ENCODE measurements at places on chromosomes 2 and 18.

DNA sequence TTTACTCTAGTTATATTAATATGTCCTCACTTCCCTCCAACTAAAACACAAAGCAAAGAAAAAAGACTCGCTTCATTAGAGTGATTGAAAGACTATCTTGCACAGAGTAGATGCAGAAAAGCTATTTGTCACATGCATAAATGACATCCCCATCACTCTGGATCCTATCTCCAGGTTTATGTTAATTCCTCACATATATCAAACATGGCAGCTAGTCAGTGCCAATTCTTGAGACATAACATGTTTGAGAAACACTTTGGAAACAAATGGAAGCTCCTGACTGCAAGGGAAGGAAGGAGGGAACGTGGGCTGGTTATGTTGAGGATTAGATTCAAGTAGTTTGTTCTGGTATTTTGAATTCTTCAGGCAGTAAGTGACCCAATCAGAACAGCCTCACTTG, 89.8 kb upstream of the BCL2L11 start:
- DNase-seq = no peak

DNA sequence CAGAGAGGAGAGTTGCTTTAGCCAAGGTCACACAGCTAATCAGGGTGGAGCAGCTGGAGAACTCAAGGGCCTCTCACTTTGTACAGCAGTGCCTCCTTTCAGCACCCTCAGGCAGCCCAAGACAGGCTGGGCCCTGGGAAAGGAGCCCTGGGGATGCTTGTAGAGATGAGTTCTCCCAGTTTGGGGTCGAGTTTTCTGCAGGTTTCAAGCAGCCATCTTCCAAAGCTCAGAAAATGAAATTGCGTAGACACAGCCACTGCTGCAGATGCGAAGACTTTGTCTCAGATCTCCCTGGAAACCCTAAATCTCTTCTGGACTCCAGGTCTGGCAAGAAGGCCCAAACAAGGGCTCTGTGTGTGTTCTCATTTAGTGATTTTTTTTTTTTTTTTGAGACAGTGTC, 22.5 kb downstream of the THNSL2 start:
- DNase-seq = no peak

DNA sequence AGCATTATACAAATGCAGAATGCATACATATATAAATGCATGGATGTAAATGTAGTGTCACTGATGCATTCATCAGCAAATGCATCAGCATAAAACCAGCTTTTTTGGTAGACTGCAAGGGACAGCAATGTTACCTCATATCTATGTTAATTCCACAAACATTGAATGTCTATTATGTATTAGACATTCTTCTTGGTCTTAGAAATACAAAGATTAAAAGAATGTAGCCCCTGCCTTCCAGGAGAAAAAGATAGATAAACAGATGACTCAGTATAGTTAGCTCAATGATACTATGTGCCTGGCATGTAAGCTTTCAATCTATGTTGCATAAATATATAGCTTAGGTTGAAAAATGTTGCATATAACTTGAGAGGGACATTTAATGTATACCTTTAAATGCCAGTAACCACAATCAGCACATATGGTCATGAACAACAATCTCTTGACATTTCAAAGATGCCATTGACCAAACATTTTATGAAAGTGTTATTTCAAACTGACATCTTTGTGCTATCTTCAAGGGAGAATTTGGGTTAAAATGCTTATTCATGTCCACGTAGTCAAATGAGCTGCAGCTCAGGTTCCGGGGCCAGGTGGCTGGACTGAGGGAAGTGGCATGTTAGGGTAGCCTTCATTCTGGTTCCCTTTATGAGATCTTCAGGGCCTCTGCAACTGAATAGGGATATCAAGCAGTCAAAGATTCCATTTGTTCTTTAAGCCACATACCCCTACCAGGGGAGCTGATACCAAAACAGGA, 45.2 kb upstream of the GCG start:
- no peak for DNase-seq

DNA sequence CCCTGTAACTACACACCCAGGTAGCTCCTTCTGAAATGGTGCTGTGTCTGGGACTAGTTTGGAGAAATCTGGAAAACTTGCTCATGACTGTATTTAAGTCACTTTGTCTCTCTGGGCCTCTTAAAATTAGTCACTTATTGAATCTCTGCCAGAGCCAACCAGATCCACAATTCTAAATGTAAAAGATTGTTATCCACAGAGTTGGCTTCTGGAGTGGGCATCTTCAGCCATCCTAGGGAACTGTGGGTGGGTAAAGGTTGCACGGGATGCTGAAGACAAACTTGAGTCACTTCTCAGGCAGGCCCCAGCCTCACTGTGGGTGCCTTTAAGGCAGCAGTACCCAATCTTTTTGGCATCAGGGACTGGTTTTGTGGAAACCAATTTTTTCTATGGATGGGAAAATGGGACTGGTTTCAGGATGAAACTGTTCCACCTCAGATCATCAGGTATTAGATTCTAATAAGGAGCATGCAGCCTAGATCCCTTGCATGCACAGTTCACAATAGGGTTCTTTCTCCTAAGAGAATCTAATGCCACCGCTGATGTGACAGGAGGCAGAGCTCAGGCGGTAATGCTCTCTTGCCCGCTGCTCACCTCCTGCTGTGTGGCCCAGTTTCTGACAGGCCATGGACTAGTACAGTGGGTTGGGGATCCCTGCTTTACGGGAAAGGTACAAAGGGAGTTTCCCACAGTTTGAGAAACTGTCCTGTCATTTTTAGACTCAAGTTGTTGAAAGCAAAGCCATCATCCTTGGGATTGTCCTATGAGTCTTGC, 98.3 kb upstream of the SPRED2 start:
- DNase-seq = no peak

DNA sequence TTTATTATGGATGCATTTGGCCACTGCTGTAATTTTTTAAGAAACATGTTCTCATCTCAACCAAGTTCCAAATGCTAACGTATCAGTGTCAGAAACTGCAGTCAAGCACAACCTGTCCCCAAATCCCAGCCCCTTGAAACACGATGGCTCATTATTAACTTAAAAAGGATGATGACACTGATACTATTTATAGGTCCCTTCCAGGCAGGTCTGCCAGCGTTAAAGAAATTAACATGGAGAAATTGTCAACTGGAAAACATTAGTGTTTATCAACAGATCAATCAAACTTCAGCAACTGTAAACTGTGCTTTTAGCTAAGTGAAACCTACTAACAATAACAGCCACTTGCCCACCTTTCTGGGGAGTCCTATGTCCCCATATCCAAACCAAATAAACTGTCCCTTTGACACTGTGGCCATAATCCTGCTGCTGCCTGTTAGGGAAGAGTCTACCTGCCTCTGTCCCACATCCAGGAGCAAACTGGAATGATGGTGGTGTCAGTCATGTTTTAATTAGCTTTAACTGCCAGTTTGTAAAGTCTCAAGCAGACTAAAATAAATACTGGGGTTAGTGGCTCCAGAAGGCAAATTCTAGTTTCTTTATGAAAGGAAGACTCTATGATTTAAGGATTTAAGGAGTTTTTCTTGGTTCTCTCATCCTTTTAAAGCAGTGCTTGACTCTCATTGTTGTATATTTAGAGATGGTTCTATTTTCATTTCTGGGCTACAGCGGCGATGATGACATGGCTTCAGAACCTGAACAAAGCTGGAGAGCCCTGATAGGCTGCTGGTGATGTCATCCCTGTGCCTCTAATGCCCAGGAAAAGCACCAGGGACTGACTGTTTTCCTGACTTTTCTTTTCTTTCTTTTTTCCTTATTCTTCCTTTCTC, 583.6 kb upstream of the PIK3C3 start:
- DNase-seq = no peak

- DNase-seq = no peak
Measured at GRCh38 chr2:107728586-107728985, 98.1 kb upstream of the RGPD4 start.

GRCh38 chr2:121902171-121902591, 146.7 kb downstream of the TSN start:
- DNase-seq = no peak

GRCh38 chr2:56666777-56667176, 483.0 kb downstream of the CCDC85A start:
- DNase-seq = no peak

DNA sequence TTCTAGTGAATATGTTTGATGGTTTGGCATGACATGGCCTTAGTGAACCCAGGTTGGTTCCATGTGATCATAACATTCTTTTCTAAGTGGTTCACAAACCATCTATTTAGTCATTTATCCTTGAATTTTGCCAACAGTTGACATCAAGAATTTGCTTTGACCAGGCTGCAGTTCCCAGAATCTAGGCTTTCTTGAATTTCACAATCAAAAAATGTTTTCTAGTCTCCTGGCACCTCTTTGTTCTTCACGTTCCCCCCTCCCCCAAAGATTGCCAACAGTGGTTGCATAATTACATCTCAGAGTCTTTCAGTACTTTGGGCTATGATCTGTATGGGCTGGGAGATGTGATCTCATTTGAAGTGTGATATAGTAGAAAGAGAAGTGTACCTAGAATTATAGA, 124.0 kb downstream of the GATA6 start:
- no peak for DNase-seq
